Skeletal muscle tissue (tissue), 5 donors: ENCODE measurements at places on chromosomes 1 and 21. TPM values are rescaled to one million over a fixed set of nuclear protein-coding genes. Genes with fewer than 3 reads are reported as not detected.

The PLA2G2A gene
- not detected for total RNA-seq

The TRIM45 gene
- total RNA-seq: 7.3 TPM

The FAM151A gene
- not detected for total RNA-seq

The RNU1-2 gene
- under 0.01 TPM for total RNA-seq

The FCRL4 gene
- total RNA-seq: not detected

The PSRC1 gene
- total RNA-seq: 1.6 TPM

The RGL1 gene
- total RNA-seq: 28.2 TPM

The TDRD10 gene
- 1.0 TPM for total RNA-seq

The TEKT2 gene
- 2.1 TPM for total RNA-seq

The OR14K1 gene
- 0.52 TPM for total RNA-seq

The FCRL6 gene
- total RNA-seq: not detected

The RHEX gene
- 3.1 TPM for total RNA-seq

The AMY2A gene
- total RNA-seq: not detected

The ADAMTSL4 gene
- 12.0 TPM for total RNA-seq

The CFHR5 gene
- total RNA-seq: not detected

The LIN28A gene
- not detected for total RNA-seq

The CRTC2 gene
- 3.1 TPM for total RNA-seq

The SEMA4A gene
- 4.2 TPM for total RNA-seq

The CELA2A gene
- not detected for total RNA-seq

The CNN3 gene
- 198 TPM for total RNA-seq
